ENCODE measurements at places on chromosomes 5 and 9.

GRCh38 chr5:16642867-16643266 lies 26.1 kb upstream of the RETREG1 start:
- DNase-seq, result no peak

DNA sequence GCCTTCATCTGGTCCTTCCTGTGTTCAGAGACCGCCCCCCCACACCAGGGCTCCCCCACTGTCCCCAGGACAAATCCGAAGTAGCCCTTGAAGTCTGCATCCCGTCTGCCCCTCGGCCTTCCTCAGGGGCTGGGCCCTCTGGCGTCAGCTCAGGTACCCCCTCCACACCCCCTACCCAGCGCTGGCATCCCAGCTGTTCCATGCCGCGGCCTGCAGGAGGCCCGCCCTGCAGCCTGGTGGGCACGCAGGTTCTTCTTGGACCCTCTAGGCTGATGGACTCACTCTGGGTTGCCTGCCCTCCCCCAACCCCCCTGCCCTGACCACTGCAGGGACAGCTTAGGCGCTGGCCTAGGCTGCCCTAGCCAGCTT lies 6.6 kb downstream of the SLC2A6 start:
- DNase-seq, result no peak

- DNase-seq, result no peak
Measured at GRCh38 chr9:135241381-135242048, 154.0 kb downstream of the OLFM1 start.

GRCh38 chr9:95190413-95190812 lies 127.1 kb downstream of the FANCC start:
- DNase-seq, result no peak

- DNase-seq, result peak; percentile 1
Measured at GRCh38 chr9:16530669-16531642, 339.5 kb downstream of the BNC2 start.

DNA sequence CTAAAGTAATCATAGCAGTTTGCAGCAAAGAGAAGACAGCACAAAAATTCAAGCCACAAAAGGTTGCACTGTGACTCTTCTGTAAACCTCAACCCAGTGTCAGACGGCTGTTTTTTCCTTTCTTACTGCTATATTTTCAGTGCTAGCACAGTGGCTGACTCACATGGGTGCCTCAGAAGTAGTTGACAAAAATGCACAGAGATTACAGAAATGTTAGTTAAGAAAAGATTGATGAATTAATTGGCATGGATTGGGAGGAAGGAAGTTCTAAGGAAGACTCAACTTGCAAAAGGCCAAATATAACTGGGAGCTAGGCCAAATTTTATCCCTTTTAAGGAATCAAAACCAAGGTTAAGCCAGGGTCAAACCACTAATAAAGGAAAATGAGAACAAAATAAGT lies 43.7 kb upstream of the ITGA1 start:
- no peak for DNase-seq

DNA sequence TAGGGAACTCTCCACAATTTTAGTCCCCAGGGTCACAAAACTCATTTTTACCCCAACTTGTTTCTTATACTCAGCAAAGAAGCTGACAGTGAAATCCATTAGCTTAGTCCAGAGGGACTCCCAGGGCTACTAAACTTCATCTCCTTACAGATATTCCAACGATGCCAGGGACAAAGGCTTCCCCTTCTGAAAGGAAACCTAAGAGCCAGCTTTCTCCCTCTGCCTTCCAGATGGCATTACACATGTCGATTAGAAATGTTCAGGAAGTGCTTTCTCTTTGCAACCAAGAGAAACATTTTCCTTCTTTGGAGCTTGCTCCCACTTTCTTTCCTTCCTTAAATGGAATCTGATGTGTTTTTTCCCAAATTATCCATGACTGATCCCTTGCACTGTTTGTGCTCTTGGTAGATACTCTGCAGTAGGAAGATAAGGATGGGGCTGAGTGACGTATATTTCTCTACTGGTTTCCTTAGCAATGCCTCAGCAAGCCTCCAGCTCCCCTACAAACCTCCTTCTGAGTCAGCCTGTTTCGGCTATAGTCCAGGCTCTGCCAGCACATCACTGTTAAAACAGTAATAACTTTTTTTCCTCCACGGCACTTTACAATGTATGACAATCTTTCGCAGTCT lies 43.0 kb upstream of the HTR4 start:
- no peak for DNase-seq

- DNase-seq, result peak; percentile 61
Measured at GRCh38 chr9:89398621-89399020, 80.3 kb downstream of the SECISBP2 start.

All from AML-193 (cell line).